ENCODE measurements at places on chromosomes 1 and 21. TPM values are rescaled to one million over a fixed set of nuclear protein-coding genes. Genes with fewer than 3 reads are reported as not detected.

The GBP6 gene
- polyA plus RNA-seq = not detected

GRCh38 chr1:64917328-64917861 is 49.0 kb downstream of the JAK1 start:
- peak; percentile 73 for DNase-seq

DNA sequence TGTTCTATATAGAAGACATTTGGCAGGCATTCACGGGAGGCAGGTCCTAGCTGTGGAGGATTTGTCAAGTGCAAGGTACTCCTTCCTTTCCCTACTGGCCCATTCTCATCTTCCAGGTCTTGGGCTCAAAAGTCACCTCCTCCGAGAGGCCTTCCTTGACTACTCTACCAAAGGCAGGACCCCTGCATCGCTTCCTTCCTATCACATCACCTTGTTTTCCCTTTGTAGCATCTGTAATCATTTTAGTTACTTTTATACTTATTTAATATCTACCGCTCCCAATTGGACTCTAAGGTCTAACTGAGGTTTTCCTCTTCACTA is 296.8 kb upstream of the KAZN start:
- DNase-seq = no peak

The TACSTD2 gene
- not detected for polyA plus RNA-seq

GRCh38 chr21:29114765-29115500 is 15.5 kb upstream of the MAP3K7CL start:
- DNase-seq = peak; percentile 67

The AQP10 gene
- not detected for polyA plus RNA-seq

GRCh38 chr1:209342441-209343175 is 240.9 kb upstream of the CAMK1G start:
- DNase-seq = no peak

DNA sequence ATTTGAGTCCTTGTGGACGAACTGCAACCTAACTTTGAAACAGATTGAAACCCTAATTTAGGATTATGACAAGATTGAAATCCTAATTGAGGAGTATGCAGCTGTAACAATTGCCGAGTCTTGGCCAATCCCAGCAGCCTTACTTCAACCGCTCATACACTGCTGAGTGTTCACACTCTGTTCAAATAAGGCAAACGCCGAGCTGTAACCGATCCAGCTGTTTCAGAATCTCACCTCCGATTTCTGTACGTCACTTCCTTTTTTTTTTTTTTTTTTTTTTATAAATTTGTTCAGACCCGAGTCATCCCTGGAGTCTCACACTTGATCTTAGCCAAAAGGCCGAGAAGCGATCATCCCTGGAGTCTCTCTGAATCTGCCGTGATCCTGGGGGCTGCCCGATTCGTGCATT is 22.3 kb upstream of the ATP5PO start:
- no peak for DNase-seq

- DNase-seq = no peak
These were observed 812 bp upstream of the ARF1 start for GRCh38 chr1:228081578-228082213.

DNA sequence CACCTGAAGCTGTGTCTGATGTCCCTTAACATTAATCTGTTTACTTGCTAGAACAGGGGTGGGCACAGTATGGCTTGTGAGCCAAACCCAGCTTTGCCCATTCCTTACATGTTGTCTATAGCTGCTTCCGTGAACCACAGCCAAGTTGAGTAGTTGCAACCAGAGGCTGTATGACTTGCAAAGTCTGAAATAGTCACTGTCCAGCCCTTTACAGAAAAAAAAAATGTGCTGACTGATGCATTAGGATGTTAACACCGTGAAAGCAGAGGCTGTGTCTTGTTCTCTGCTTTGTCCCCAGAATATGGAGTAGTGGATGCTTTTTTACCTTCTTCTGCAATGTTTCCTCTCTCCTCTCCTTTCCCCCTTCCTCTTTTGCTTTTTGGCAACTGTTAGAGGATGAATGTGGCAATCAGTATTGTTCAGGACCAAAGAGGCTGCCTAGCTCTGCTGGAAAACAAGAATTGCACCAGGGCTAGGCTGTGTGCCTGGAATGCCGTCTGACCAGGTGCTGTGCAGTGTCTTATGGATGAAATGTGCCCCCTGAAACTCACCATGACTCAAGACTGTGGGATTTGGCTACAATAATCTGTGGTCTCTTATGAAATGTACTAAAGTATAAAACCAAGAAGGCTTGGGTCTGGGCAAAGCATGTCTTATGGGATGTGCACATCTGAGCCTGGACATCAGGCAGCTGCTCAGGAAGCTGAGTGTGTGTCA is 79.6 kb upstream of the GCLM start:
- no peak for DNase-seq
